ENCODE measurements at places on chromosomes 16 and 17.

GRCh38 chr17:60525328-60525684 lies 736 bp downstream of the APPBP2 start:
- DNase-seq = no peak

- DNase-seq = no peak
Measured at GRCh38 chr16:4463522-4464163, 10.8 kb downstream of the NMRAL1 start.

DNA sequence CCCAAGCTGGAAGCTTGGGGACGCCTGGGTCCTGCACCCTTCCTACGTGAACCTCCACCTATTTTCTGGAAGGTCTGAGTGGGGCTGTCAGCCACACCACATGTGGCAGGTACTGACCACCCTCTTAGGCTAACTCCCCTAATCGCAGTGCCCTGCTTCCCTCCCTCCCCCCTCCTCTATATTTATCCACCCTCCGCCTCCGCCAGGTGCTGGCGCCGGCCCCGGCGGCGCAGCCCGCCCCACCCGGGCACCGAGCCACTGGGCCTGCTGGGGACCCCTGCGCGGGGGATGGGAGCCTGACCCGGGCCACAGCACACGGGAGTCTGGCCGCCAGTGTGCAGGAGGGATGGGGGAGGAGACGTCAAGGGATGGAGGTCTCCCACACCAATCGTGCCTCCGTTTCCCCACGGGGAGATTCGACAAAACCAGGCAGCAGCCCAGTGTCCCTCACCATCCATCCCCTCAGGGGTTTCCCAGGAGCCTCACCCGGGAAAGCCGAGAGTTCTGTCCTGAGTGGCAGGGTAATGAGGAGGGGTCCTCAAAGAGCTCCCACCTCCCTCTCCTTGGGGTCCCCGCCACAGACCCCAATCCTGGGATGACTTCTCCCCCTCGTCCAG lies 1.3 kb downstream of the PLEKHH3 start:
- DNase-seq = no peak

DNA sequence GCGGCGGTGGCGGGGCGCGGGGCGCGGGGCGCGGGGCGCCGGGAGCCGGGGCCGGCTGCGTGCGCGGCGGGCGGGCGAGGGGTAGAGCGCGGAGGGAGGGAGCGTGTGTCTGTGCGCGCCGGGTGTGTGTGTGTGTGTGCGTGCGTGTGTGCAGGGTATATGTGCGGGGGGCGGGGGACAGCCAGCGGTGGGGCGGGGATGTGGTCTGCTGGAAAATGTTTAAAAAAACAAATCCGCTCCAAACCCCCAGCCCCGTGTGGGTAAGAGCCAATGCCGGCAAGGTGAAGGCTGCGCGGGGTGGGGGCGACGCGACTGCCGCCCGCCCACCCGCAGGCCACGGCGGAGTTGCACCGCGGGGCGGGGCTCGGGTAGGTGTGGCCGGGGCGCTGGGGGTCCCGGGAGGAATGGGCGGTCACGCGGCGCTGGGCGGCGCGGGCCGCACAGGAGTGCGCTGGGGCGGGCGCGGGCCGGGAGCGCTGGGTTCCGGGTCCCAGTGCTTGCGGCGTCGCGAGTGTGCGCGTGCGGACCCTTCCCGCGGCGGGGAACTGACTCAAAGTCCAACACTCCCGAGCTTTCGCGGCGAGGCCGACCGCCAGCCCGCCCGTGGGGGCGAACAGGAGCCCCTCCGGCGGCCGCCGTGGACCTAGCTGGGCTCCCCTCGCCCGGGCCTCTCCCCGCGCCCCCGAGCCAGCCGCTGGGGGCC lies at the start of gene CYGB:
TSS of gene CYGB (minus strand) at position 132 of the 703 bp plus-strand sequence. CDS start 167 bp downstream, outside the sequence.
- no peak for DNase-seq

GRCh38 chr16:79752396-79752795 lies 151.9 kb upstream of the MAF start:
- no peak for DNase-seq

GRCh38 chr17:65109990-65110680 lies 27.0 kb upstream of the RGS9 start:
- DNase-seq = no peak

- no peak for DNase-seq
Measured at GRCh38 chr16:9035996-9036395, 55.4 kb upstream of the HAPSTR1 start.

GRCh38 chr16:28326881-28327610 lies 34.7 kb downstream of the SBK1 start:
- DNase-seq = peak; percentile 83

- peak; percentile 16 for DNase-seq
Measured at GRCh38 chr16:87156195-87156594, 161.0 kb downstream of the C16orf95 start.

DNA sequence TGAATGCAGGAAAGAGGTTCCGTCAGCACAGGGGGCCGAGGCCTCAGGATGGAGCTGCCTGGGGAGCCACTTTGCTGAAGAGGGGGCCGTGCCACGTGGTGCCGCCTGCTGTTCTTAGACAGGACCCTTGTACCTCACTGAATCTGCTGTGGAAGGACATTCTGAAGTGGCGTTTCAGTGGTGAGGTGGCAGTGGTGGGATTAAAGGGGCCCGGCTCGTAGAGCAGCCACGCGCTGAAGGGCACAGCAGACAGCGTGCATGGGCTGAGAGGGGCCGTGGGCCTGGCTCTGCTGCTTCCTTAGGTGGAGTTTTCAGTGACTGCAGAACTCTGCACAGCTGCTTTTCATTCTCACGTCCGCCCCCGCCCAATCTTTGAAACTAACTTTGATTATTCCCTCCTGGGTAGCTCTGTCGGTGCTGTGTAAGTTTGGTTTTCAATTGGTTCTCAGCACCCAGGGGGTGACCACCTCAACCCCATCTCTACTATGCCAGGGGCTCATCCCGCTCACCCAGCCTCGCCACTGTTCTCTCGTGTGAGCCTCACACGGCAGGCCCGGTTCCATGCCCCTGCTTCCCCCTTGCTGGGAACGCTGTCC lies 70.3 kb downstream of the SEC14L1 start:
- peak; percentile 63 for DNase-seq

- no peak for DNase-seq
Measured at GRCh38 chr16:49632086-49632794, 223.7 kb downstream of the ZNF423 start.

- DNase-seq = no peak
Measured at GRCh38 chr17:50631908-50632571, 2.6 kb upstream of the ABCC3 start.

DNA sequence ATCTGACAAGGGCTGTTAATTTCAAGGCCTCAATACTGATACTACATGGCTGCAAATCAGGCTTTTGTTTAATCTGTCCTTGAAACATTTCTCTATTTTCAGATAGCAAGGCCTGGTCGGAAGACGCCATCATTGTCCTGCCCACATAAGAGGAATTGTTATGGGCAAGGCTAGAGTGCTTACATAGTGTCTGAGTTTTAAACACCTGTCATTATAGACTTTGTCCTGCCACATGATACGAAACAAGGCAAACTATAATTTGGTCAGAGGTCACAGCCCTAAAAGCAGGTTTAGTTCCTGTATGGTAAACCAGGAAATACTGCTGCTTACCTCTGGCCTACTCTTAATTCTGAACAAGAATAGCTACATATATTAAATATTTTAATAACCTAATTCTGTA lies 104.4 kb downstream of the SSH2 start:
- DNase-seq = no peak

- DNase-seq = no peak
Measured at GRCh38 chr17:44887016-44887415, 12.2 kb downstream of the EFTUD2 start.

GRCh38 chr16:54460263-54460860 lies 173.8 kb upstream of the IRX3 start:
- no peak for DNase-seq

- no peak for DNase-seq
Measured at GRCh38 chr17:6755731-6756184, at the start of gene XAF1. TSS of gene XAF1 (plus strand) at chr17:6756046. CDS start at chr17:6756079, 33 bp downstream.

- no peak for DNase-seq
Measured at GRCh38 chr17:10290041-10290440, 82.8 kb downstream of the MYH13 start.

GRCh38 chr16:53865494-53865863 lies 161.5 kb downstream of the FTO start:
- DNase-seq = no peak

GRCh38 chr16:69593751-69594255 lies 28.0 kb downstream of the NFAT5 start:
- no peak for DNase-seq

- no peak for DNase-seq
Measured at GRCh38 chr16:75012380-75013081, 13.7 kb downstream of the ZNRF1 start.

DNA sequence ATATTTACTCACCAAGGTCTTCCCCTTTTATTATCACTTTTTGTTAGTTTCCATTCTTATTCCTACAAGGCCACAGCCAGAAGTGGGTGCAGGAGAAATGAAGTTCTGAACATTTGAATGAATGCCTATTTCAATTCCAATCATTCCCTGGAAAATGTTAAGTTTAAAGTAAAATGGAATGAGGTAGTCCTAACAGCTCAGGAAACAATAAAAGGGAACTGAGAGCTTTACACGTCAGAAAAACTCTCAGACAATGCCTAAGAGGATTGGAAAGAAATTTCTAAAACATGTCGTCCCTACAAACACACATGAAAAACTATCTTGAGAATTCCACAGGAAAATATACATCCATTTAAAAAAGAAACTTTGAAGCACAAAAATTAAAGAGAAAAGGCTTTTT lies 238.8 kb downstream of the STX8 start:
- DNase-seq = no peak

GRCh38 chr17:49746791-49747490 lies 17.0 kb downstream of the FAM117A start:
- no peak for DNase-seq

DNA sequence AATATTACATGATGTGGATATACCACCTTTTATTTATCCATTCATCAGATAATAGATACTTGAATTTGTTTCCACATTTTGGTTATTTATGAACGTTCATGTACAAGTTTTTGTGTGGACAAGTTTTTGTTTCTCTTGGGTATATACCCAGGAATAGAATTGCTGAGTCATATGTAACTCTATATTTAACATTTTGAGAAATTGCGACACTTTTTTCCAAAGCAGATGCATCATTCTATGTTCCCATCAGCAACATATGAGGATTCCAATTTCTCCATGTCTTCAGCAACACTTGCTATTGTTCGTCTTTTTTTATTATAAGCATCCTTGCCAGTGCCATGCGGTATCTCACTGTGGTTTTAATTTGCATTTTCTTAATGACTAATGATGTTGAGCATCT lies 93.9 kb downstream of the GSG1L start:
- DNase-seq = no peak

- DNase-seq = no peak
Measured at GRCh38 chr17:63785556-63785955, 11.6 kb downstream of the DDX42 start.

DNA sequence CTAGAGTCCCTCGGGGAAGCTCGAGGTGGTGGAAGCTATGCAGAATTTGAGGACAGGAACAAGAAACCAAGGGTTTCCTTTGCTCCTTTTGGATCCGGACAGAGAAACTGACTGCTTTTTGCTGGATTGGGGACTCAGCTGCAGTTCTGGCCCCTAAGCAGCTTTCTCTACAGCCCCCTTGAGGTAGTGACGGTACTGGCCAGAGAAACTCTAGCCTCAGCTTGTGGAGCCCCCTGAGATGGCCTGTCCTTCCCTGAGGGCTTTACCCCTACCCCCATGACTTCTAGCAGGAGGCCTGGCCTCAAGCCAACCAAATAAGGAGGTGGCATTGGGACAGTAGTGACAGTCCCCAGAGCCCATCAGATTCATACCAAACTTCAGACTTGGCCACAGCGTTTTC lies 118.1 kb downstream of the IRX5 start:
- no peak for DNase-seq

GRCh38 chr17:82845163-82845807 lies 5.5 kb upstream of the ZNF750 start:
- DNase-seq = peak; percentile 82

GRCh38 chr16:29876594-29877249 lies 13.7 kb upstream of the CDIPT start:
- DNase-seq = no peak

GRCh38 chr16:89922477-89922883 lies 662 bp upstream of the TUBB3 start:
- DNase-seq = peak; percentile 98

DNA sequence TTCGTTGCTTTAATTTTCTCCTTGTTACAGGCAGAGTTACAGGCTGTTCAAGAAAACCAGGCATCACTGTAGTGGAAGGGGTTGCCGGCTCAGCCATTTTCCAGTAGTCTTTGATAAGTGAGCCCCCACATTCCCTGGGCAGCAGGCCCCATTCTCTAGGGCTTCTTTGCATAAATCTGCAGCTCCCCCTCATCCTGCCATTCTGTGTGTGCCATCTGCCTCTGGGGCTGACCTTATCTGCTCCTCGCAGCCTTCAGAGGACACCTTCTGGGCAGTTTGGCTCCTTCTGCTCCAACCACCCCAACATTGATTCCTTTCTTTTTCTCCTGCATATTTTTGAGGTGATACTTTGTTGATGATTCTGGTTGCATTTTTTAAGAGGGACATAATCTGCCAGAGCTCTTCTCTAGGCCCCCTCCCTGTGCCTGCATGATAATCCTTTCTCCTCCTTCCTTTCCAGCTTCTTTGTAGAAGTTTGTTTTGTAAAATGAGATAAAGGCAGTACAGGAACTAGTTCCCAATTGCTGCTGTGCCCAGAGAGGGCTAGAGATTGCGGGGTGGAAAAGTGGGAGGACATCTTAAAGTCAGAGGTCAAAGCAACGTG lies 17.1 kb downstream of the RND2 start:
- no peak for DNase-seq

DNA sequence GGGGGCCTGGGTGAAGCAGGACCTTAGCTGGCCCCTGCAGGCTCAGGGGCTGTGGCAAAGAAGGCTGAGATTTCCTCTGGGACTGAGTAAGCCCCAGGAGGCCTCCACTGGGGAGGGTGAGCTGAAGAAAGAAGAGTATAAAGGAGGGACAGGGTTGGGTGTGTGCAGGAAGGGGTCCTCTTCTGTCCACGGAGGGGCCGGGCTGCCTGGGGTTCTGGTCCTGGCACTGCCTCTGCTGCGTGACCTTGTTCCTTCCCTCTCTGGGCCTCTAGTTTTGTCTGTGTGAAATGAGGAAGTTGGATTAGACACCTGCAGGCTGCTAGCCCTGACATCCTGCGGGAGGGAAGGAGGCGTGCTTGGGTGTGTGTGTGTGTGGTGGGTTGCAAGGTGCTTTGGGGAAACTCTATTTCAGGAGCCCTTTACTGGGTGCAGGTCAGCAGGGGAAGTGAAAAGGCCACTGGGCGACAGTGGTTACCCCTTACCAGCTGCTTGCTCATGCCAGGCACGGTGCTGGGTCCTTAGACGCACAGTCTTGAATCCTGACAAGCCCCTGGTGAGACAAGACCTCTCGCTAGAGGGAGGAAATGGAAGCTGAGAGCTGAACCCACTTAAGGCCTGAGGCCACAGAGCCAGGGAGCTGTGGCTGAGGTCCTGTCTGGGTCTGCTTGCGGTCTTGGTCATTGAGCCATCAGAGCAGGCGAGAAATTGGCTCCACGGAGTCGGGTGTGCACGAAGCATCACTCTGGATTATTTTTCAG lies 60.7 kb downstream of the OR1D5 start:
- peak; percentile 72 for DNase-seq
